Dermis microvascular lymphatic vessel endothelial cell (primary cell): ENCODE measurements at places on chromosomes 16 and 17.

DNA sequence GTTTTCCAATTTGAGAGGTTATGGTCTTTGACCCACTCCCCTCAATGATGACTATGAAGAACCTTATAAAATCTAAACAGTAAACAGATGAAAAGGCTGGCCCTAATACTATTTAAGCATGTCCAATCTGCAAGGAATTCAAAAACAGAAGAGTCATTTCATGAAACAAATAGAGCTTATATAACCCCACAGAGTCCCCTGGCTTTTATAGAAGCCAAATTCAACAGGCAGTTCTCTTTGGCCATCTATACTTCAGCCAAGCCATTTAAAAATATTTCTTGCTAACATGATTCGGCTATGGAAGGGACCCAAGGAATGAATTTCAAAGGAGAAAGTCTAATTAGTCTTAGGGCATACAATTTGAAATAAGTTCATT lies 43.4 kb downstream of the SPOP start:
- no peak for DNase-seq

DNA sequence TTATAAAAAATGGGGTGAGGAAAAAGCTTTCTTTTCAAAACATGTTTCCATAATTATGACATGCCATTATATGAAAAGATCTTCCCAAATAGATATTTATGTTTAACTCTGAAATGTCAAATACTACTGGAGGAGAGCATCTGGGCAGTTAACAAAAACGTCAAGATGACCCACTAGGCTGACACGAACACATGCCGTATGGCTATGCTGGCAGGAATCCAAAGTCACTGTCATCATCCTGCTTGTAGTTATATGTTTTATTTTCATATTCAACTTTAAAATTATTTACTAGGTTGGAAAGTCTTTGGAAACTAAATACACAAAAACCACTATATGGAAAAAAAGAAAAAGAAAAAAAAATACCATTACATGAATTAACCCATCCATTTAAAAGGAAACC lies 27.3 kb downstream of the ANKFY1 start:
- no peak for DNase-seq

GRCh38 chr17:44221084-44221861 lies 1.8 kb upstream of the UBTF start:
- peak; percentile 89 for DNase-seq

- DNase-seq = no peak
Measured at GRCh38 chr17:43595466-43595865, 49.3 kb upstream of the ETV4 start.

- no peak for DNase-seq
Measured at GRCh38 chr17:80029258-80029974, 6.3 kb downstream of the TBC1D16 start.
